ENCODE measurements at places on chromosomes 3 and 15.
A peak's percentile ranks its signal among the peaks of the same experiment; 100 is the strongest.

- DNase-seq: peak; percentile 58
Measured at GRCh38 chr3:23495507-23495906, 292.4 kb downstream of the UBE2E2 start.

DNA sequence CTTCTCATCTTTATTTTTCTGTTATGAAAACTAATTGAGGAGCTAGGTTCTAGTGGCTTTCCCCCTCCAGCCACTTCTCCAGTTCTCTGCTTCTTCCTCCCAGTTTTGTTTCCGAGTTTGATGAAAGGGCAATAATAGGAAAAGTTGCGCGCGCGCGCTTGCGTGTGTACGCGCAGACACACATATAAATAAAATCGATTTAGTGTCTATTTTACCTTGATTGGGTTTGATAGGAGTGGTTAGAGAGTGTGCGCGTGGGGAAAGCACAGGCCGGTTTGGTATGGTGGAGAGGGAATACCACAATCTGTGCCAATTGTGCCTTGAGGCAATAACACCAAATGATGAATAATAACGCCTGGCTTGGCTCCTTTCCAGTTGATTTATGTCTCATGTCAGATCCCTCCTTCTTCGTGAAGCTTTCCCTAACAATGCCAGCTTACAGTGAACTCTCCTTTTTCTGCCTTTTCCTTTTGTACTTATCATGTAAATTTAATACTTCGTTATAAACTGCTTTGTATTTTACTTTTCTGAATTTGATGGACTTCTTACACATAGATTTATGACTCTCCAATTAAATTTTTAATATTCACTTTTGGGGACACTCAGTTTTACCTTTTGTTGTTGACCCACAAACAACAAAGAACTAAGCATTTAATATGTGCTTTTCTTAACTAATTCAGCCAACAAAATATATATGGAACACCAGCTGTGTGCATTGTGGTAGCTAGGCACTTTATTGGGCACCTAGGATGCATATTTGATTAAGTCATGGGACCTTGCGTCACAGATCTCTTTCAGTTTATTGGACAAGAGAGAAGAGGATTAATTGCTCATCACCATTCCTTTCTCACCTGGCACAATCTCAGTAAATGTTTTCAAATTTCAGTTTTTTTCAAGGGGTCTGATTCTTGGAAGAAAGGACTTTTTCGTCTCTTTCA is 1.7 kb downstream of the TIPARP start:
- DNase-seq: peak; percentile 91

DNA sequence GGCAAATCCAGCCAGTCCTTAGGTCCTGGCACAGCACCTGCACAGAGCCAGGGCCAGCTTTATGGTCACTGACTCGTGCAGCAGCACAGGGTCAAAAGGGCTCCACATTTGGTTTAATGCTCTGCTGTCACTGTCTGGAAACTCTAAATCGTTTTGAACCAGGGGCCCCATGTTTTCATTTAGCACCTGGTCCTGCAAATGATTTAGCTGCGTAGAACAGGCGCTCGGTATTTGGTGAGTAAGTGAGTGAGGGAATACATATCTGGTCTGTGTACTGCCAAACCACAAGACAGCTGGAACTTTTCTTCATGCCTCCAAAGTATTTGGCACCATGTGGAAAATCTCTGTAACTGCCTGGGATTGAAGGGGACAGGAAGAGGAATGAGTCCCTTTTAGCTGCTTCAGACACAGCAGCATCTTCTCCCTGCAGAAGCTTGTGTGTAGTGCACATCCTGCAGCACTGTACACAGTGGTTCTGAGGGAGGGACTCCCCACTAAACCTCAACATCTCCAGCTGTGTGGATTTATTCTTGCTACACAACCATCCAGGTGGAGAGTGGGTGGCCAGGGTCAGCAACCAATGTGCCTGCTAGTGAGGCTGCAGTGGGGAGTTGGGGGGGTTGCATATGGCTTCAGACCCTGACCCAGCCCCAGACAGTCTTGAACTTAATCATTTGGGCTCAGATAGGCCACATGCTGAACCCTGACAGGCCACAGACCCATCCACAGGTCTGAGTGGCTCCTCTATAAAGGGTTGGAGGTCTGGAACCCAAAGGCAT is 1.1 kb downstream of the SH2D7 start:
- peak; percentile 96 for DNase-seq

DNA sequence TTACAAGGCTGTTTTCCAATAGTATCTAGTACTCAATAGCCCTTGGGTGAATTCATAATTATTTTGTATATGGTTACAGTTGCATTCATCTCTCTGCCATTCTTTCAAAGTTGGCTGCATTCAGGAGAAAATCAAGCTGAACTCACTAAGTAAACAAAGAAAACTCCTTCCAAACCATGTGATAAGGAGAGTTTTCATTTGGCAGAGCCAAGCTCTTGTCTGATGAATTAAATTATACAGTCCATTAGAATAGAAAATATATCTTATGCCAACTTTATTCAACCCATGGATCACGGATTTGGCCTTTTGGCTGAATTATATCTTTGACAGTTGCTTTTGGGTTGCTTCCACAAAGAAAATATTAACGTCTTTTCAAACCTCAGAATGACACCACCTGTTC is 272.3 kb upstream of the ROBO1 start:
- no peak for DNase-seq

- no peak for DNase-seq
Measured at GRCh38 chr3:54042259-54042823, 80.0 kb upstream of the CACNA2D3 start.

DNA sequence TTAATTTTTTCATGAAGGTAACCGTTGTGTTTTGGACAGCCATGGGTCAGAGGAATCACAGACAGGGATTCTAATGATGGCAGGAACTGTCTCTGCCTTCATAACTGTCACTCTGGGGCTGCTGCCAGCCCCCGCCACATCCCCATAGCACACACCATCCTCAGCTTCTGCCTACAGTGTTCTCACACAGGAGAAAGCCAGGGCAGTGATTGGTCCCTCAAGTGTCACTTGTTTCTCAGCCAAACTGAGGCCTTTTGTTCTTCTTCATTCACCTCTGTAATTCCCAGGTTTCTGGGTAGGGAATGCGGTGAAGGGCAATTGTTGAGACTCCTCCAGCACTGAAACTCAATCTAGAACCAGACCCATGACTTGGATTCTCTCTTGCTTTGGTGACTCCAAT is 65.4 kb upstream of the C3orf80 start:
- no peak for DNase-seq

- no peak for DNase-seq
Measured at GRCh38 chr3:184082465-184082864, 14.4 kb upstream of the HTR3E start.

DNA sequence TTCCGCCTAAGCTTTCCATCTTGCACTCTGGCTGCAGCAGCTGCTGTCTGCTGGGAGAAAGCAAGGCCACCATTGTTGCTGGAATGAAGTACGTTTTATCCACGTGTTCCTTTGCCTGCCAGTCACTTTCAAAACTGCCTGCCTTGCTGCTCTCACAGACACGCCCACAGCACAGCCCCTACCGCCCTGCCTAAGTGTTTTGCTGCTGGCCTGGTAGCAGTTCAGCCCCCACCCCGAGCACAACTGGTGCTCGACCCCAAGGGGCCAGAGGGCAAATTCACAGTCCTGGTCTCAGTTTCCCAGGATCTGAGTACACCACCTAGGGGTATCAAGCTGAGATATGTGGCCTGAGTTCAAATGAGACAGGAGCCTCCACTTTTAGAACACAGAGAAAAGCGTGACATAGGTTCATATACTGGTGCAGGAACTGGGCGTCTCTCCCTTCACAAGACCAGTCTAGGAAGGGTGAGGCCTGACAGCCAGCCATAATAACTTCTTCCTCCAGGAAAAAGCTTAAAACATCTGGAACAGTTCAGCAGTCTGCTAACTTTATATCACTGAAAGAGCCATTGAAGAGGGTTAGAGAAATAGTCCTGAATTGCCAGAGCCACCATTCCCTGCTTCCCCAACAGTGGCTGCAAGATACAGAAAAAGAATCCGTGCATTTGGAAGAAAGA is 1012.3 kb downstream of the ZPLD1 start:
- no peak for DNase-seq

GRCh38 chr15:58839485-58839884 is 68.4 kb downstream of the MINDY2 start:
- peak; percentile 3 for DNase-seq

DNA sequence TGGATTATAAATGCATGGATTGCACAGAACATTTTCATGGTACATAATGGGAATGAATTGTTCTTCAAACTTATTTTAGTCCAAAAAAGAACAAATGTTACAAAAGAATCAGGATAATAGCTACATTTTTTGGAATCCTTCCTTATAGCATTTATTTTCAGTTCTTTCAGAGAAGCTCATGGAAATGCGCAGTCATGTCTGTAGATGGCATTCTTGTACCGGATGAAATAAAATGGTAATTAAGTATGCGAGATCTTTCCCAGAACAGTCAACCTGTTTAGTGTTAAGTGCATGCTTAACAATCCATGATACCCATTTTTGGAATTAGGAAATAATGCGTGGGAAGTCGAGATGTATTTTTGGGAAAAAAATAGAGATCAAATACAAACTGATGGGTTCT is 38.2 kb upstream of the GOLGA8B start:
- DNase-seq: peak; percentile 59

GRCh38 chr15:70023769-70024491 is 73.8 kb downstream of the TLE3 start:
- DNase-seq: peak; percentile 87

- peak; percentile 80 for DNase-seq
Measured at GRCh38 chr15:101207867-101208288, 44.0 kb downstream of the CHSY1 start.

GRCh38 chr3:189927975-189928895 is 192.5 kb downstream of the P3H2 start:
- DNase-seq: no peak

DNA sequence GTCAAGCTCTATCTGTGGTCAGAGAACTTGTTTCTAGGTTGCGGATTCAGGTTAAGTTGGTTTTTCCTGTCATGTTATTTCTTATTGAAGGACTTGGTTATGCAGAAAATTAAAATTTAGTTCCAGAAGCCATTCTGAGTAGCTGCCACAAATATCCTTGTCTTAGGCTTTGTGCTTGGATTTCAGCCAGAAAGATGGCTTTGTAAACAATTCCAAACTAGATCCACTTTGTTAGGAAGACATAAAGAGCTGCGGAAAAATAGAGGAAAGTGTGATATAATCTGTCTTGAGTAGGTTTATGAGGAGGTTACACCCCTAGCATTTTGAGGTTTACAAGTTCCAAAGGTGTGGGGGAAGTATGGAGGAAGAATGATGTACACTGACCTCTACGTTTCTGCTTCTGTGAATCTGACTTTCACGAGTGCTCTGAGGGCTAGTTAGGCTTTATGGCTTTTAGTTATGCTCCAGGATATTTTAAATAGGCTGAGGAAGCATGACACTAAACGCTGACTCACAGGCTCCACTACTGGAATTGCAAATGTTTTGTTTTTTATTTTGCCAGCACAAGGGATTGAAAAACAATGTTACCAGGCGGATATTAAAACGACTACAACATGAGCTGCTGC is 46.3 kb upstream of the UTS2B start:
- peak; percentile 80 for DNase-seq

GRCh38 chr15:22850055-22850454 is 11.6 kb downstream of the NIPA2 start:
- DNase-seq: no peak

GRCh38 chr3:30333903-30334302 is 272.5 kb upstream of the TGFBR2 start:
- DNase-seq: peak; percentile 56

DNA sequence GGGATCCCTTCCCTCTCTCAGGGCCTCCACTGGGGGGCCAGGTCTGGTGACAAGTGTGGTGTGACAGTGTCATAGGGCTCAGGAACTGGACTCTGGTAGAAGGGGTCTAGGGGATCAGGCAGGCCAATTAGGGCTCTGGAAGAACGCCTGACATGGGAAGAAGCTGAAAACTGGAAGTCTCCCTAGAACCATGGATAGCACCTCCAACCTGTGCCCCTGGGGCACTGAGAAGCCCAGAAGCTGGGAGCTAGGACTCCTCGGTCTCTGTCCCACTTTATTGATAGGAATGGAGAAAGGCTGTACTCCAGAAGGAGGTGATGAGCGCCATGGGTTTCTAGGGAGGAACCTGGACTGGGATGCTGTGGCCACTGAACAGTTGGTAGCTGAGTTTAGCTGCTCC is 30.7 kb downstream of the INSYN1 start:
- no peak for DNase-seq

DNA sequence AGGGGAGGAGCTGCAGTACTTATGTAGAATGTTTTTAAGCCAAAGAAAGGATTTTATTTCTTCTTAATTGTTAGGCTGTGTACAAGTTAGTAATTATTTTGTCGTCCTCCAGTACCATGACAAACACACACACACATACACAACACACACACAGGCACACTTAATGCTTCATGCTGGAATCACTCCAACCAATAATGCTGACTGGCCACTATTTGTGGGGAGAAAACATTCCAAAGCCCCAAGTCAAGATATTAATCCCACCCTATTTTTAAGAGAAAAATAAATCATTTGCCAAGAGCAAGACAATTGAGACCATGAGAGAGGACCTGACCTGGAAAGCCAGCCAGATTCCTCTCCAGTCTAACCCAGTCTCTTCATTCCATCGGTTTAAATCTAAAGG is 51.8 kb upstream of the TMCO5A start:
- DNase-seq: no peak

Measured in AG10803 (cell line).